ENCODE measurements at places on chromosomes 16 and 17.

- no peak for DNase-seq
These were observed 3.1 kb upstream of the MRPS34 start for GRCh38 chr16:1775846-1776671.

DNA sequence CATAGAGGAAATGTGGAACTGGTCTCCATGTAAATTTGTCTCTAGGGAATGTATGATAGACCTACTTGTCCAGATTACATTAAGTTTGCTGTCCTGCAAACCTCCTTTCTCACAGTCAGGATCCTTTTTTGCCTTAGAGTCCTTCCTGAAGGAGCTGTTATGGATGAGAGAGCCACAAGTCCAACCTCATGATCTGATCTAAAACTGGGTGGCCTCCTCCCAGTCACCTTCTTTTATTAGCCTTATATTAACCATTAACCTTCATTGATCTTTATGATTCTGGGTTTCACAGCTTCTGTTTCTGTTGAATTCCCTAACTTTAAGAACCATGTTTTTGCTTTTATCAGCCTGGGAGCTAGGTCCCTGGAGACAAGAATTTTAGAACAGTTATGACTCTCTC is 64.1 kb downstream of the NEUROD2 start:
- DNase-seq: no peak

- peak; percentile 75 for DNase-seq
These were observed 42.6 kb downstream of the NLRP1 start for GRCh38 chr17:5541610-5542202.

- DNase-seq: no peak
These were observed 13.5 kb upstream of the ALOX15B start for GRCh38 chr17:8025176-8025911.

- DNase-seq: no peak
These were observed 23.7 kb upstream of the SPNS2 start for GRCh38 chr17:4475001-4475400.

DNA sequence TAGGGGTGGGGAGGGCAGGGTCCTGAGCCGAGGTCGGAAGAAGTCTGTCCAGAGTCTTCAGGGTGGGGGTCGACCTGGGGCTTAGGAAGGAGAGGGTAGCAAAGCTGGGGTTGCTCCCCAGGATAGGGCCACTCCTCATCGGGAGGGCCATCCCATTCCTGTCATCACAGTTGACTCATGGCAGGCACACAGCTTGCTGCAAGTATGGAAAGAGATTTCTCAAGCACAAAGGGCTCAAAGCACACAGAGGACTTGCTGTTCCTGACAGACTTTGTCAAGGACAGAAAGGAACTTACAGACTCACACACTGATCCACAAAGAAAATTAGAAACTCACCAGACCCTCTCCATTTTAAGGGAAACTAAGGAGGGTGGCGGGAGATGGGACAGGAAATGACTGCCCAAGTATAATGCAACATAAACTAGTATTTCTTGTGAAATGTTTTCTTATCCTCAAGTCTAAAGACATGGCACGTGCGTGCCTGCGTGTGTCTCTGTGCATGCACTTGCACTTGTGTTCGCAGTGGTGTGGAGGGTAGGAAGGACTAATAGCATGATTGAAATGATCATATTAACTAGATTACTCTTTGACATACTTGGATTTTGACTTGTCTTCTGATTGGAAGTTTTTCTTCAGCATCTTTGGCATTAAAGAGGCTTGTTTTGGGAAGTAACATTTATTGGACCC is 2.4 kb downstream of the AOC2 start:
- DNase-seq: no peak

DNA sequence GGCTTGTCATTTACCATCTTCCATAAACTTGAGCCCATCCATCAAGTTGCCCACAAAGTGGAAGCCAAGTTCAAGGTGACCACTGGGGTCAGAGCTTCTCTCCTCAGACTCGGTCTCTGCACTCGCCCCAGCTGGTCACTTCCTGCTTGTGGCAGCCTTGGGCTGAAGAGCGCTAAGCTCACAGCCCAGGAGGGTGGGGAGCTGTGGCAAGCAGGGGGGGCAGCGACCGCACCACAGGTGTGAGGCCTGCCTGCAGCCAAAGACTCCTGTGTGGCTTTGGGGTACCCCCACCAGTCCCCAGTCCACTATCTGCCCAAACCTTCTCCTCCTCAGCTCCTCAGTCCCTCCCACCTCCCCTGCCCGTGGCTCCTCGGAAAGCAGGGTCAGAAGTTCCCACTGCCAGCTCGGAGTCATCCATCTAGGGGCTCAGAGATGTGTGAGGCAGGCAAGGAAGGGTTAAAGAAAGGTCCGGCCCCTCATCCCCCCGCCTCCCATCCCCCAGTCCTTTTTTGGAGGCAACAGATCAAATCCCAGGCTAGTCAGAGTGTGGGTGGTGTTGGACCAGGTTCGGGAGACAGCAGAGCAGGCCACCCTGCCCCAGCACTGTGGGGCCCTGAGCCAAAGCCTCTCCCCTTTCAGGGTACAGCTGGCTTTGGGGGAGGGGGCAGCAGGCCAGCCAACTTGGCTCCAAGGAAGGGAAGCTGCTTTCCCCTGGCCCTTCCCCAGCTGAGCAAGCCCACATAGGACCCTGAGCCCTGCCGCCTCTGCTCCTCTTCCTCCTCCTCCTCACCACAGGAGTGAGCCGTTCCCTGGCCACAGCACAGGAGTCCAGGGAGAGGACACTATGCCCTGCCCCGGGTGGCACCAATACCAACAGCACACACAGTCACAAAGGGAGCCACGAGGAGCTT is 3.2 kb downstream of the CSF3 start:
- DNase-seq: peak; percentile 80

DNA sequence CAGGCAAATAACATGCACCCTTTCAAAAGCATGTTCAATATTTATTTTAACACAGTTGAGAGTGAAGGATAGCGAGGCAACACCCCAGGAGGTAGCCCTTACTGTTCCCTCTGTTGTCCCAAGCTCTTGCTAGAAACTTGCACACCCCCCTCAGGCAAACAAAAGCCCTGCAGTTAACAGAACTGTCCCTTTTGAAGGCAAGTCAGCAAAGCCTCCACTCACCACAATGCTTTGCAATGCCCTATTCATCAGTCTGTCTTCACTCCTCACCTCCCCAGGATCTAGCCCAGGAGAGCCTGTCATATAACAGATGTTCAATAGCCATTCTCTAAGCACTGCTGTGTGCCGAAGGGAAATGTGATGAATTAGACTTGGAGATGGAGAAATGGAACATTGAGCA is 3.5 kb upstream of the CNEP1R1 start:
- DNase-seq: peak; percentile 59

GRCh38 chr16:66889622-66890021 is 9.3 kb downstream of the PDP2 start:
- no peak for DNase-seq

GRCh38 chr16:66511602-66512271 is 38.2 kb downstream of the TK2 start:
- DNase-seq: peak; percentile 63

DNA sequence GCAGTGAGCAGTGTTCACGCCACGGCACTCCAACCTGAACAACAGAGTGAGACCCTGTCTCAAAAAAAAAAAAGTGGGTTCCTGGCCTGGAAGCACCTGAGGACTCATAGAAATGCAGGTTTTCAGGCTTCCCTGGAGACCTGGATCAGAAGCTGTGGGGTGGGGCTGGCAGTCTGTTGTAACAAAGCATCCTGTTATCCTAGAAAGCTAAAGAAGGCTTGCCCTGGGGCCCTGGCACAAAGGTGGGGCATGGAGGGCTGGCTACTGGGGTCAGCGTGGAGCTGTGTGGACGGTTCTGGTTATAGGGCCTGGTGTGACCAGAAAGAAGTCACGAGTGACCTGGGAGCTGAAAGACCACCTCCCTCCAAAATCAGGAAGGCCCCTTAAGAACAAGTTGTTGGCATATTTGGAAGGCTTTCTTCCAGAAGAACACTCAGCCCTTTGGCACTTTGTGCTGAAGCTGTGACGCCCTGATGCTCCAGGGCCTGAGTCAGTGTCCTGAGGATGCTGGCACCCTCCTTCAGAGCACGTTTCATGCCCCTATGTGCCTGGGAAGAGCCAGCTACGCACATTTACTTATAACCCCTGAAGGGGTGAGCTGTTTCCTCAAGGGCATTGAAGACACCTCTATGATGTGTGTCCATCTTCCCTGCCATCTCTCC is 6.2 kb downstream of the CRISPLD2 start:
- DNase-seq: no peak

- DNase-seq: no peak
These were observed 335.5 kb downstream of the FOXL1 start for GRCh38 chr16:86913886-86914285.

GRCh38 chr17:27295945-27296344 is 2.0 kb downstream of the WSB1 start:
- no peak for DNase-seq

DNA sequence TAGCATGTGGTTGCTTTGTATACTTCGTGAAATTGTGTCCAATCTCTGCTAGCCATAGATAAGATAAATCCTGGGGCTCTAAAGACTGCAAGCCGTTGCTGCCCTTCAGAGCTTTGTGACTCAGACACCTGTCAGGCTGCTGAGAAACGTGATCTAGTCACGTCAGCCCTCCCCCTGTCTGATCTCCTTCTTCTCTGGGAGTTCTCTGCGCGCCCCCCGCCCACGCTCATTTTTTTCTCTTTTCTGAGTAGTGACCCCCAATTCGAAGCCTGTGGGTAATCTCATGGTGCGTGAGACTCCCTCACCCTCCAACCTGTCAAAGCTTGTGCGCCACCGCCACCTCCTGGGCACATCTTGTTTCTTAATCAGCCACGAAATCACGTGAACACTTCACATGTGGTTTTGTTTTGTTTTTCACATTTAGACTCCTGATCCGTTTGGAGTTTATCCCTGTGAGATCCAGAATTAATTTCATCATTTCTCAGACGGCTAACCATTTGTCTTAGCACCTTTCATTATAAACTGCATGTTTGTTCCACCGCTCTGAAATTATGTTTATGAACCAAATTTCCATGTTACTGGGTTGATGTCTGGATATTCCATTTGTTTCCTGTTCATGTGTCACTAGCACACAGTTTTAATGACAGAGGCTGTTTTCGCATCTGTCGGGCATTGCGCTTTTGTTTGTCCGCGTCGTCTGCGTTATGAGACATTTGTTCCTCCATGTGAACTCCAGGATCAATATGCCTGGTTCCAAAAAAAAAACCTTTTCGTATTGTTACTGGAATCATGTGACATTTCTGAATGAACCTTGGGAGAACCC is 977 bp upstream of the ZNF778 start:
- DNase-seq: peak; percentile 76

- no peak for DNase-seq
These were observed 18.2 kb upstream of the KRT20 start for GRCh38 chr17:40903129-40903847.

DNA sequence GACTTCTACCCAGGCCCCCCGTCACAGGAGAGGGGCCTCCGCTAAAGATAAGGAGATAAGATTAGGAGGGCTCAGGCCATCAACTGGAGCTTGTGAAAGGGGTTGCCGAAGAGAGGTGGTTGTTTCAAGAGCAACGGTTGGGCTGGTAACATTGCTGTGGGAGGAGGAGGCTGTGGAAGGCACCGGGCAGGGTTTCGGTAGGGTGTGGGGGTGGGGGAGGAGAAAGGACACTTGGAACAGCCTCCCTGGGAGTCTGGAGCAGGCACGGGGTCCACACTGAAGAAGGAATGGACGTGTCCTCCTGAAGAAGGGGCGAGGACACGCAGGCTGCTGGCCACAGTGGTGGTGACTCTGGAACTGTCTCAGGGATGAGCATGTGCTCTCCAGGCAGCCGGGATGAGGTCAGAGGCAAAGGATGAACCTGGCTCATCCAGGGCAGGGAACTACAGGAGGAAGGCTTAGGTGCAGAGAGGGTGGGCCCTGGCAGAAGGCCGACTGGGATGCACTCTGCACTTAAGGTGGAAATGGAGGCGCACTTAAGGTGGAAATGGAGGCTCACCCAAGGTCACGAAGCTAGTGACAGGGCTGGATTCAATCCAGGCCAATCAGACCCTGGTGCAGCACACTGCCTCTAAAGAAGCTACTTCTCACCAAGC is 1.2 kb upstream of the EPX start:
- DNase-seq: peak; percentile 61

DNA sequence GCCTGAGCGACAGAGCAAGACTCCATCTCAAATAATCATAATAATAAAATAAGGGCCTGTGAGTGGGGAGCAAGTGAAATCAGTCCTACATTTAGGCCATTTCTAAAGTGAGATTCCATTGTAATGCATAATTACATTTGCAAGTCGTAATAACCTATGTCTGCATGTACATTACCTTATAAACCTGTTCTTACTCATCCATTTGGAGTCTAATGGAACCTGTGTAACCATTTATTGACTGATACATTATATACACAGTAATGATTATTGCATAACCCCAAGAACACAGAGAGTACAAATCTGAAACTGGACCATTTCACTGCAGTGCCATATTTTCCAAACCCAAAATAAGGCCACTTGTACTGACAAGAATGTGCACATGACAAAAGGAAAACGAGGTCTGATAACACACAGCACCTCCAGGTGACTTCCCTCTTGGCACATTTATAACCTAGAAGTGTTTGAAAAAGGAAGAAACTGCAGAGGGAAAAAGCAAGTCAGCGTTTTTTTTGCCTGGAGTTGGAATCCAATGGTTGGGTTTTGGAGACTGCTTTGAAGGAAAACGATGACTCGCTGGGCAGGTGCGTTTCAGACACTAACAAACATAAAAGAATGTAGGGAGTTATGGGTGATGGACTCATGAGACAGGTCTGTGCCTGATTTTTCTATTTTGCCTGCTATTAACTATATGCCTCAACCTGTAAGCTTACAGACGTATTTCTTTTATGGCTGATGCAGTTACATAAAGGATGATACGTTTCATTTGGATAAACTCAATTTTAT is 63.6 kb upstream of the KIFC3 start:
- DNase-seq: no peak

DNA sequence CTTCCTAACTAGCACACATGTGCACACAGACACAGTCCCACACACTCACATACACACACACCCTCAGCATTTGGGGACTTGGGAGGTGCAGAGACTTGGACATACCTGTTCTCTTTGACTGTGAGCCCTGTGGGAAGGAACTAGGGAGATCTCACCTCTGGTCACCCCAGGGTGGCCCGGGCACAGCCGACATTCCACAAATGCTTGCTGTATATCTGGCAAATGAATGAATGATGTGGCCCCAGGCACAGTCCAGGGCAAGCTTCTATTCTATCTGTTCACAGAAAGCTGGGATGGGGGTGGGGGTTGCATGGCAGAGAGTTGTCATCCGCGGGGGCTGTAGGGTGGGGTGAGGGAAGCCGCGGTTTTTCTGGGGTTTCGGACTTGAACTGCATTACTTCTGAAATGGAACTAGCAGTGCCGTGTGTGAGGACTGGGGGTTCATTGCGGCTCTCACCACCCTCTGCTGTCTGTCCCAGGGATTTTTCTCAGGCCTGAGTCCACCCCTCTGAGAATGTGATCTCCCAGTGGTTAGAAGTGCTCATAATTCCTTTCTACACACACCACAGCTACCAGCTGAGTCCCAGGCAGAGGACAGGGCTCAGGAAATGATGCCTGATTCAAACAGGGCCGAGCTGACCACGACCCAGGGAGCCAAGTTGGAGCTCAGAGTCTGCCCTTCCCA is 3.3 kb upstream of the RIPOR1 start:
- no peak for DNase-seq

- DNase-seq: peak; percentile 59
These were observed 20.3 kb downstream of the CACNG5 start for GRCh38 chr17:66855204-66855603.

All from iPS-NIHi11 (cell line).